ENCODE measurements at places on chromosomes 4 and X.

- DNase-seq, result no peak
Measured at GRCh38 chr4:4875147-4875546, 15.7 kb downstream of the MSX1 start.

GRCh38 chr4:185335579-185335978 lies 60.1 kb downstream of the LRP2BP start:
- no peak for DNase-seq

DNA sequence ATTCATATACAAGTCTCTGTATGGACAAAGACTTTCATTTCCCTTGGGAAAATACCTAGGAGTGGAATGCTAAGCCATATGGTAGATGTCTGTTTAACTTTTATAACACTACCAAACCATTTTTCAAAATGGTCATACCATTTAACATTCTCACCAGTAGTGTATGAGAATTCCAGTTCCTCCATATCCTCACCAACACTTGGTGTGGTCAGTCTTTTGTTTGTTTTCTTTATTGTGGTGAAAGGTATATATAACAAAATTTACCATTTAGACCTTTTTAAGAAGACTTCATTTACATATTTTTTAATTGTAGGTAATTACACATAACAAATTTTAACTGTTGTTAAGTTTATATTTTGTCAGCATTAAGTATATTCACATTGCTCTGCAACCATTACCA lies 12.7 kb upstream of the APLN start:
- no peak for DNase-seq

- DNase-seq, result no peak
Measured at GRCh38 chr4:170849969-170850368, 760.2 kb upstream of the AADAT start.

GRCh38 chr4:42855779-42856178 lies 36.7 kb upstream of the GRXCR1 start:
- DNase-seq, result no peak
